ENCODE measurements at places on chromosomes 2 and 18. TPM values are rescaled to one million over a fixed set of nuclear protein-coding genes. Genes with fewer than 3 reads are reported as not detected.
A peak's percentile ranks its signal among the peaks of the same experiment; 100 is the strongest.

The TEKT4 gene
- not detected for polyA plus RNA-seq

DNA sequence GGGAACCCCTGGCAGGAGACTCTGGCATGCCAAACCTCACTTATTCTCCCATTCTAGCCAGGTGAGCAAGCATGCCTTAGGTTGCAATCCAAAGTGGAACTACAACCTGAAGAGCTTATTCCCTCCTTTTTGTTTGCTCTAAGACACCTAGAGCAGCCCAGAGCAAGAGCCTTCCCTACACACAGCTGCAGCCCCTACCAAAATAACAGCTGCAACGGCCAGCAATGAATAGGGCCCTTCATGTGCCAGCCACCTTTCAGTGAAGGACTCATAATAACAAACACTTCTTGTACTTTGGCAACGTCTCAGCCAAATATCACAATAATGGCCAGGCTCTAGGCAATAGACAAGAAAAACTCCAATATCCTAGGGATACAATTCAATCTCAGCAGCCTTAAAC is 178.7 kb downstream of the ALK start:
- DNase-seq: no peak

DNA sequence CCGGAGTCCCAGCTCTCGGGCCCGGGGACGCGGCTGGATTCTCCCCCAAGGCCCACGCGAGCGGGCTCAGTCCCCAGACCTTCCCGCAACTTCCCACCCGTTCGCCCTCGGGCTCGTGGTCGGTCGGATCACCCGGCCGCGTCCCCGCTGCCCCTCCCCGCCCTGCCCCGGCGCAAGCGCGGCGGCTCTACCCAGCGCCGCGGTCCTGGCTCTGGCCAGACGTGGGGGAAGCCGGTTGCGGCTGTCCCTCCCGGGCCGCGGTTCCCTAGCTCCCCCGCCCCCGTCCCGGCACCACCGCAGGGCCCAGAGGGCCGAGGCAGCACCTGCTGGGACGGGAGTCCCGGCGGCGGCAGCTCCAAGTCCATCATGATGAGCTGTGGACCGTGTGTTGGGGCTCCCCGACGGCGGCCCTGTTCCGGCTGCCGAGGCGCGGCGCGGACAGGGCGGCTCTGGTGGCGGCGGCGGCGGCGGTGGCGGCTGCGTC is 276 bp downstream of the NFE2L2 start:
- no peak for DNase-seq

DNA sequence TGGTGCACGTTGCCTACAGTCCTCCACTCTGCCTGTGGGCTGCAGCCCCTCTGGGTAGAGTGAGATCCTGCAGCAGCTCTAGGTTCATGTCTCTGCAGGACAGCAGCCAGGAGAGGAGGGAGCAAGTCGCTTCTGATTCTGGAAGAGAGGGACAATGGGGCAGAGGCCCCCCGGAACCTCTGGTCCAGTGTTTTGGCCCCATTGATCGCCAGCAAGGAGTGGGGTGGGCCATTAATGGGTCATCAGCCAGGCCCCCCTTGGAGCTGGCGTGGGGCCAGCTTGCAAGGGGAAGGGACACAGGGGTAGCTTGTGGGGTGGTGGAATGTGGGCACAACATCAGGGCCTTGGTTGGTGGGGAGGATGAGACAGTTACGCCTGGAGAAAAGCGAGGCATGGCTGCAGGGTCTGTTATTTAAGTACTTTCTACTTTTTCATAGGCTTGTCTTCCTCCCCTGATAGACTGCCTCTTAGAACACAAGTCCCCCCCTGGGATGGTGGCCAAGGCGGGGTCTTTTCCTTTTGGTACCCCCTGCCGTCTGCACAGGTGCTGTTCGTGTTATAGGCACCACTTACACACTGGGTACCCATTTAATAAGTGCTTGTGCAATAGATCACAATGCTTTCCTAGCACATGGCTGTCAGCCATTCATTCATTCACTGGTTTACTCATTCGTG is 44.6 kb downstream of the INHBB start:
- no peak for DNase-seq

DNA sequence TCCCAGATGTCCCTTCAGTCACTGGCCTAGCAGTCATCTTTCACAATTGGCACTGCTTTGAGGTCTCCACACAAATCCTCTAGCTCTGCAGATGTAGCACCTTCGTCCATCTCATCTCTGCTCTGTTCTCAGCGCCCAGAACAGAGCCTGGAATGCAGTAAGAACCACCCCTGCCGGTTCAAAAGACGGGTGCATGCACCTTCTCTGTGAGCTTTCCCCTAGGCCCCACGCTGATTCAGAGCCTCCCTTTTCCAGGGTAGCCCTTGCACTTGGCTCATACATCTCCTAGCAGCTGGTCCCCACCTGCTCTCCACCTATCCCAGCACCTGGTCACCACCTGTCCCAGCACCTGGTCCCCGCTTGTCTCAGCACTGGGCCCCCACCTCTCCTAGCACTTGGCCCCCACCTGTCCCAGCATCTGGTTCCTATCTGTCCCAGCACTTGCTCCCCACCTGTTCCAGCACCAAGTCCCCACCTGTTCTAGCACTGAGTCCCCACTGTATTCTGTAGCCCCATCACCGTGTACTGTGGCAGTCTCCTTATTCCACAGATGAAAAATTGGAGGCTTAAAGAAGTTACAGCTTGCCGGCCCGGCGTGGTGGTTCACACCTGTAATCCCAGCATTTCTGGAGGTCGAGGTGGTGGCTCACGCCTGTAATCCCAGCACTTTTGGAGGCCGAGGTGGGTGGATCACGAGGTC is 4.7 kb upstream of the KCNF1 start:
- no peak for DNase-seq

- DNase-seq: no peak
These were observed 26.9 kb upstream of the ASAP2 start for GRCh38 chr2:9179572-9180201.

DNA sequence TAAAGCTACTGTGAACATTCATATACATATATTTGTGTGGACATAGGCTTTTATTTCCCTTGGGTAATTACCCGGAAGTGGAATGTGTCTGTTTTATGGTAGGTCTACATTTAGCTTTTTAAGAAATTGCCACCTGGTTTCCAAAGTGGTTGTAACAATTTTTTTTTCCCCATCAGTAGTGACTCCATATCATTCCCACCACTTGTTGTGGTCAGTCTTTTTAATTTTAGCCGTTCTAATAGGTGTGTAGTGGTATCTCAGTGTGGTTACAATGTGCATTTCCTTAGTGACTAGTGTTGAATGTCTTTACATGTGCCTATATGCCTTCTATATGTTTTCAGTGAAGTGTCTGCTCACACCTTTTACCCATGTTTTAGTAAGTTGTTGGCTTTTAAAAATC is 60.3 kb upstream of the MAPRE3 start:
- no peak for DNase-seq

- DNase-seq: no peak
These were observed 866.6 kb downstream of the CPS1 start for GRCh38 chr2:211423018-211423417.

GRCh38 chr18:78549971-78550370 is 429.6 kb upstream of the SALL3 start:
- DNase-seq: no peak

- no peak for DNase-seq
These were observed 160.7 kb upstream of the SP5 start for GRCh38 chr2:170554278-170554955.

The POTEJ gene
- polyA plus RNA-seq: not detected

The LAMA1 gene
- 24.8 TPM for polyA plus RNA-seq

DNA sequence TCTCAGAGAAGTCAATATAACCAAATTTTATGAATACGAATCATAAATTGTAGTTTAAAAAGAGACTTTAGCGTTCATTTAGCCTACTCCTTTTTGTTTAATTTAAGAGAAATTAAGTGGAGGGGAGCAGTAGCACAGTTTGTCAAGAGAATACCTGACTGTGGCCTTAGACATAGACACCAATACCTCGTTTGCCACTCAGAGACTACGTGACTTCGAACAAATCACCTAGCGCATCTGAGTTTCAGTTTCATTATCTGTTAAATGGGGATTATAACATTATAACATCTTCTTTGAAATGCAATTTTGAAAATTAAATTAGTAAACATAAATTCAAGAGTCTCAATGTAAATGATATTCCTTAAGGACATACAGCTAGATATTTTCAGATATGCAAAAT is 581.5 kb upstream of the VRK2 start:
- DNase-seq: no peak

- DNase-seq: no peak
These were observed 15.2 kb upstream of the CHRNA1 start for GRCh38 chr2:174779361-174779928.

- no peak for DNase-seq
These were observed 316 bp downstream of the FKBP7 start for GRCh38 chr2:178478130-178478438.

GRCh38 chr2:25073025-25073424 is 31.1 kb downstream of the EFR3B start:
- DNase-seq: no peak

The FAP gene
- polyA plus RNA-seq: not detected

The KYNU gene
- polyA plus RNA-seq: 0.09 TPM

DNA sequence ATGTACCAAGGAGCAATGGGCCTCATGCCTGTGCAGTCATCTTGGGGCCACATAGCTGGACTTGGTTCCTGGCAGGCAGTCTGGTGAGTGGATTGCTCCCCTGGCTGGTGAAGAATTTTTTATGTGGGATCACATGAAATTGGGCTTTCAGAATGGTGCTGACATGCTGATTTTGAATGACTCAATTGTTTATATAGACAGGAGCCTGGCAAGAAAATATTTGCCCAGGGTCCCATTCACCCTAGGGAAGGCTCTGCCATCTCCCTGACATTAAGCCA is 266.9 kb downstream of the DYSF start:
- DNase-seq: no peak

The SLC23A3 gene
- 0.35 TPM for polyA plus RNA-seq

- peak; percentile 85 for DNase-seq
These were observed 733 bp downstream of the ZC3H6 start for GRCh38 chr2:112275887-112276773.

DNA sequence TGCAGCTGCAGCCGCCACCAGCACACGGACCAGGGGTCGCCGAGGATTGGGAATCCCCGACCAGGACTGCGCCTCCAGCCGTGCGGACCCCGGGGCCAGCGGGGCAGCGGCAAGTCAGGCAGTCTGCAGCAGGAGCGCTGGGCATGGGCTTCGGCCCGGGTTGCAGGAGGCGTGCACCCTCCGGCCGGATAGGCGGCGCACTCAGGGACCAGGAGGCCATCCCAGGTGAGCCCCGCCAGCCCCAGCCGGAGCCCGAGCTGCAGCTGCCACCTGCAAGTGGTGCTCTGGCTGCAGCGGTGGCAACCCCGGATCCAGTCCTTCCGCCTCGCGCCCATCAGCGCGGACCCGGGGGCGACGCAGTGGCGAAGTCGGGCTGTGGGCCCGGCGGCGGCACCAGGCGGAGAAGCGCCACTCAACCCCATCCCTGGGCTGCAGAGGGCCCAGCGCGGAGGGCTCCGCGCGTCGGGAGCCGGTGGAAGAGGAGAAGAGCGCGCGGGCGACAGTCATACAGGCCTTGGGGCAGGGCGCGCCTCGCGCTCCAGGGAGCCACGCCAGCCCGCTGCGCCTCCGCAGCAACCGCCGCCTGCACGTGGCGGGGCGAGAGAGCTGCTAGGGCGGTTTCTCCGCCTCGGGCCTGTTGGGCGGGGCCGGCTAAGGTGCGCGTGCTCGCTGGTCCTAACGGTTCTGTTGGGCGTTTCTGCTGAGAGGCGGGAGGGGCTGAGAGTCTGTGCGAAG is 73.8 kb downstream of the RPIA start:
- peak; percentile 82 for DNase-seq

GRCh38 chr18:73679941-73680712 is 467.5 kb downstream of the FBXO15 start:
- DNase-seq: no peak

DNA sequence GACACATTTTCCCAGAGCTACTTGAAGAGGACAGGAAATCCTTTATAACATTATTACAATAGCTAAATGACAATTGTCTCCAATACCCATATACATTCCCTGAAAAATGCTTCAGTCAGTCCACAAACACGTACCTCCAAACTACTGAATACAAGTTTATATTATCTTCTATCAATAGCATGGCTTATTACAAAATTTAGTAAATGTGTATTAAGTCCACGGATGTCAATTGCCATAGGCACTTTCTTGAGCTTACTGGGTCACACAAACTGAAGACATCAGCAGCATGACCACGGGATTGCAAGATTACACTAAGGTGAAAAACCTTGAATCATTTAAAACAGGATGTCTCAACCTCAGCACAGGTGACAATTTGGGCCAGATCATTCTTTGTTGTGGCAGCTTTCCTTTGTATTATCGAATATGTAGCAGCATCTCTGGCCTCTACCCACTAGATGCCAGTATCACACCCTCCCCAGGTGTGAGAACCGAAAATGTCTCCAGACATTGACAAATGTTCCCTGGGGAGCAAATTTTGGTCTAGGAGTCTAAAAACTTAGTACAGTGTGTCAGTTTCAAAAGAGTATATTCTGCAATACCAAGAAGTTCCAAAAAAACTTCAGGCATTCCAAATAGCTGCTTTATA is 1.4 kb downstream of the MBD2 start:
- DNase-seq: no peak

The MPHOSPH10 gene
- polyA plus RNA-seq: 4.0 TPM

The NAPG gene
- 5.5 TPM for polyA plus RNA-seq

- no peak for DNase-seq
These were observed 60.3 kb upstream of the GPR45 start for GRCh38 chr2:105181282-105181681.

The TUBB8B gene
- 1.3 TPM for polyA plus RNA-seq

DNA sequence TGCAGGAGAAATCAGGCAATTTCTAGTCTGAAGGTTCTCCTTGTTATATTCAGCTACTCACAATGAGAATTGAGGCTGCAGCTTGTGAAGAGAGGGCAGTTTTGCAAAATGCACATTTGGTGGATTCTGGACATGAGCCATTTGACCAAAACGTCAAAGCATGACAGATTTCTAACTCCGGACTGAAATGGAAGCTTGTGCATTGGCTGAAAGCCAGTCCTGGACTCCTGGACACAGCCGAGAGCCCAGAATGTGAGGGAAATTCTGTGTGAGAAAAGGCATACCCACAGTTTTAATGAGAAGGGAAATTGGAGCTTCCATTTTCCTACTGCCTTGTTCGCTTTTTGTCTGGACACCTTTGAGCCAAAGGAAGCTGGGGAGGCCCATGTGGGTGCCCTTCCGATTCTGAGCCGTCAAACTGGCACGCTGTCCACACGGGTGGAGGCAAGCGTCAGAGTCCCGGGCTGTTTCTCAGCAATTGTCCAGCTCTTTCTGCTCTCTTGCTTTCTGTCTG is 23.7 kb upstream of the ROCK2 start:
- DNase-seq: no peak

DNA sequence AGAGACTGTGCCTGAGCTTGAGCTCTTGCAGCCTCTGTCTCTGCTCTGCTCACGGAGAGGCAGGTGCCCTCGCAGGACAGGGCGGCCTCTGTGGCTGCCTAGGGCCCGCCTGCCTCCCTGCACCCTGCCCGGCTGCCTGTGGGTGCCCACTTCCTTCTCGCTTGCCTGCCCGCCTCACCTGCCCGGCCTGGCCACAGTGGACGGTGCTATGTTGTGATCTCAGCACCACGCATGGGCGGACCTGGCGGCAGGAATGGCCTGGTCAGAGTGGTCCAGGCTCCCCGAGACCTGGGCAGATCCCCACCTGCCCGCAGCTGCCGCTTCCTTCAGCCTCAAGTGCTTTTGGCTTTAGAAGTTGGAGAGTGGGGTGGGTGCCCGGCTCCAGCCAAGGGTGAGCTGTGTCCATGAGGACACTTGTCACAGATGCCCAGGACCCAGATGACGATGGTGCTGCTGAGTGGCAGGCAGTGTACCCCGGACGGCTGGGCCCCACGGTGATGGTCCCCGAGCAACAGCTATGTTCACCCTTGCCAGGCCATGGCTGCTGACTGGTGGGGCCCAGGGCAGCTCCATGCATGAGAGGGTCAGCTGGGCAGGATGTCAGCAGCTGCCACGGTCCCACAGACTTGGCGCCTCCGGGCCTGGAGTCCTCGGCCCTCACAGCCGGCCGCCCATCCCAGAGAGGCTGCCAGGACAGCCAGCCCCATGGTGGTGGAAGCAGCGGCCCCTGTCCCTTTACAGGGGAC is 25.3 kb downstream of the RTP5 start:
- DNase-seq: peak; percentile 43

All from H1 (cell line).